ENCODE measurements at places on chromosomes 16 and 17.

DNA sequence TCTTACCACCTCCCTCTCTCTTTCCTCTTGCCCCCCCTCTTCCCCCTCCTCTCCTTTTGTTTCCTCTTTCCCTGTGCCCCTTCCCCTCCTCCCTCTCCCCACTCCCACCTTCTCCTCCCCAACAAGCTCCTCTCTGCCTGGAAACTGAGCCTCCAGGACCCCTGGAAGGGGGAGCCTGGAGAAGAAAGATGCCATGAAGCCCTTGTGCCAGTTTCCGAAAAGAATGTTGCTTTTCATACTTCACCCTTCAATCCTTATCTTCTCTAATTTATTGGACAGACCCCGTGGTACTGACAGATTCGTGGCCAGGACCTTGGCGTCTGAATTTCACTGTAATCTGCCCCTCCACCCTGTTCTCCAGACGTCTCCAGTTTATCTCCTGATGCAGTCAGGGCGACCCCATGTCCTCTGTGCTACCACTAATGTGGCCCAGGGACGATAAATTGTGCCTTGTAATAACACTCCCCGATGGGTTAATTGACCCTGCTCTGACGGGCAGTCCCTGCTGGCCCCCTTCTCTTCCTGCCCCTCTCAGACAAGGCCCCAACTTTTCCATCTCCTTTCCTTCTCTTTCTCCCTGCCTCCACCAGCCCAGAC is 138.4 kb upstream of the GSE1 start:
- no peak for DNase-seq

- no peak for DNase-seq
Observed at GRCh38 chr16:2857451-2858244, at the start of gene PRSS22. PRSS22 (minus strand) TSS chr16:2858170; CDS start chr16:2858104, 66 bp downstream.

GRCh38 chr16:46690281-46691178 is 1.1 kb downstream of the ORC6 start:
- DNase-seq: peak; percentile 10

GRCh38 chr16:84548971-84549844 is 44.7 kb upstream of the MEAK7 start:
- DNase-seq: peak; percentile 28

Measured in fibroblast of skin of right biceps (primary cell).